ENCODE measurements at places on chromosomes 3 and 15.

DNA sequence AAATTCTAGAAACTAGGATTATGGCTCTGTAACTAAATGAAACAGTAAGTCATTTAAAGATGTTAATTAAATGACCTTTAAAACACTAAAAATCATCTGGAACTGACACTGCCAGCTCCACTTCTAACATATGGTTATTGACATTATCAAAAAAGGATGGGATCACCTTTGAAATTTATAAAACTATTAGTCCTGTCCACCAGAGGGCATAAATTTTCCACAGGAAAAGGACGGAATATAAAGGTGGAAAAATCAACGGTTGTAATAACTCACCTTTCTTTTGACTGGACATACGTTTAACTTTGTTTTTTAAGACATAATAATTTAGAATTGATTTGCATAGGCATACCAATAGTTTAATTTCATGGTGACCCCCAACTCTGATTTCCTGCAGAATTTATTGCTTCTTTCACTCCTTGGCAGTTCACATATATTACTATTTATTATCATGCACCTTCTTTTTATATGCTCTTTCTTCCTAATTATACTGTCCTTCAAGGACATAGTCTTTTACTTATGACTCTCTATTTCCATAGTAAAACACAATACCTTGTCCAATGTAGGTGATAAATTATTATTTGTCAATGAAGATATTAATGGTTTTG is 345.7 kb downstream of the CADM2 start:
- DNase-seq, result no peak

DNA sequence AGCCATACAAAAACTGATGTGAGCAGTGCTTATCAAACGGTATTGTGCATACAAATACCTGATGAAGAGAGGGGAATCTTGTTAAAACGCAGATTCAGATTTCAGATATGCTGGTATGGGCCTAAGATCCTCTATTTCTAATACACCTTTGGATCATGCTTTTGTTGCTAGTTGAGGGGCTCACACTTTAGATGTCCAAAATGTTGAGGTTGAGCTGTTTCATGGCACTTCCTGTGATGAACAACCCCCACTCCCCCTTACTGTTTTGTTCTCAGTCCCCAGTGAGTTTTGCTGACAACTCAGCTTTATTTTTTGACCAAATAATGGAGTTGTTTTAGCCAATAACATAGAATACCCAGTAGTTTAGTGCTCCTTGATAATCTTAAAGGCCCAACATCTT is 53.2 kb downstream of the ROBO2 start:
- DNase-seq, result no peak

GRCh38 chr3:9077029-9077428 is 113.8 kb upstream of the RAD18 start:
- no peak for DNase-seq

DNA sequence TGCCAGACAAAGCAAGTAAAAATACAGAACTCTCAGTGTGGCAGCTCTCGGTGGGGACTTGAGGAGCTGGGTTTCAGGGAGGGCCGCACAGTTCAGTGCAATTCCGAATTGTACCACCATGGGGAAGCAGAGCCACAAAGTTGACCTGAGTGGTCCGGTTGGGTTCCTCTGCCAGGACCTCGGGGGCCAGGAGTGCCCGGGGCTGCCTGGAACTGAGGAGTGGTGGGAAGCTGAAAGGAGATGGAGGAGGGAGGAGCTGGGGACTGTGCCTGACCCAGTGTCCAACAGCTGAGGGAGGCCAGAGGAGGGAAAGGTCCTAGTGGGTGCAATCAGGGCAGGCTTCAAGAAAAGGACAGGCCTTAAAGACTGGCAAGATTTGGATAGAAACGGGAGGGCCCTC is 32.2 kb upstream of the TRH start:
- DNase-seq, result no peak

DNA sequence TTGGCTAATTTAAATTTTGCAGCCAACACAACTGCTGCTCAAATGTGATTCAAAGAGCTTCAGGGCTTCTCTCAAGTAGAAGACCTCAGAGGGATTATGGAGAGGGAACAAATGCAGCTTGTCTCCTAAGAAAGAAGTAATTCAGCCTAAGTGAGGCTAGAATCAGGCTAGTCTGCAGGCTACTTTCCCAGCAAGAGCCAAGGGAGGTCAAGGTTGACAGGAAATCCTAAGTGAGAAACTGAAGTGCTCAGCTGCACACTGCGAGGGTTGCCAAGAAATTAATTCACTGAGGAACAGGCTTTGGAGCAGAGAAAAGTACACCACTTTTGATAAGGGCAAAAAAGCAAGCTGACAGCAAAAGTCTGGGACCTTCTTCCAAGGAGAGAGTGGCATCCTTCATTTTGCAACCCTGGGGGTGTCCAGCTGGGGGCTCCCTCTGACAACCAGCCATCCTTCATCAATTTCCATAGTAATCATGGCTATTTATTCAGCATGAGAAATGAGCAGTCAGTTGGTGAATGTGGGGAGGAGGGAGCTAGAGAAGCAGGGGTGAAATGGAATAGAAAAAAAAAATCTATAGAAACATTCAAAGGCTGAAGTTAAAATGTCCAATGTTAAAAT is 646.4 kb upstream of the ADAMTS9 start:
- DNase-seq, result no peak

- no peak for DNase-seq
Observed at GRCh38 chr15:60223176-60223575, 174.6 kb downstream of the ANXA2 start.

DNA sequence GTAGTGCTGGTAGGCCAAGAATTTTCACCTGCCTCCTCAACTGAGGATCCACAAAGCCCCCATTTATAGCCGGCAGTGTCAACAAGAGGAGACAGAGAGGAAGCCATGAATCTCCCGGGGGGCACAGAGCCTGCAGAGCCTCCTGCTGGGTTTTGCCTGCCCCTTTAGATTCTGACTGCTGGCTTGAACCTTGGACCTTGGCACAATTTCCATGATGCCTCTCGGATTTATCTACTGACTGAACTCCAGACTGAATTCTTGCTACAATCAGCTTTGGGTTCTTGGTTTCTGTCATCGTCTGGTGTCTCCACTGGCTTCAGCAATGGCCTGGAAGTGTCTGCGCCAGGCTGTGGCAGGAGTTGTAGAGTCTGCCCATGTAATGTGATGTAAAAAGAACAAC is 80.7 kb downstream of the GPR156 start:
- no peak for DNase-seq

GRCh38 chr3:121629601-121630000 is 31.1 kb downstream of the HCLS1 start:
- DNase-seq, result no peak

DNA sequence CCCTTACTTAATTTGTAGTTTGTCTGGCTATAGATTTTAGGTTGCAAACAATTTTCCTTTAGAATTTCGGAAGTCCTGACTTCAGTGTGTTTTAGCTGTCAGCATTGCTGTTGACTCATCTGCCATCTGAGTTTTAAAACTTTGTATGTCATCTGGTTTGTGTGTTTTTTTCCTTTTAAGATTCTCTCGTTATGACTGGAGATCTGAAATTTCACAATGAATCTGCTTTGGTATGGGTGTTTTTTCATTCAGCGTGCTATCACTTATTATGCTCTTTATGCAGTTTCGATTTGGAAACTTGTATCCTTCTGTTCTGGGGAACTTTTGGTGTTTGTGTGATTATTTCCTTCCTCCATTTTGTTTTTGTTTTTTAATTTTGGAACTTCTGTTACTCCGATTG is 53.7 kb upstream of the ZNF280D start:
- DNase-seq, result no peak

GRCh38 chr15:101017093-101017754 is 98.1 kb downstream of the LRRK1 start:
- no peak for DNase-seq

DNA sequence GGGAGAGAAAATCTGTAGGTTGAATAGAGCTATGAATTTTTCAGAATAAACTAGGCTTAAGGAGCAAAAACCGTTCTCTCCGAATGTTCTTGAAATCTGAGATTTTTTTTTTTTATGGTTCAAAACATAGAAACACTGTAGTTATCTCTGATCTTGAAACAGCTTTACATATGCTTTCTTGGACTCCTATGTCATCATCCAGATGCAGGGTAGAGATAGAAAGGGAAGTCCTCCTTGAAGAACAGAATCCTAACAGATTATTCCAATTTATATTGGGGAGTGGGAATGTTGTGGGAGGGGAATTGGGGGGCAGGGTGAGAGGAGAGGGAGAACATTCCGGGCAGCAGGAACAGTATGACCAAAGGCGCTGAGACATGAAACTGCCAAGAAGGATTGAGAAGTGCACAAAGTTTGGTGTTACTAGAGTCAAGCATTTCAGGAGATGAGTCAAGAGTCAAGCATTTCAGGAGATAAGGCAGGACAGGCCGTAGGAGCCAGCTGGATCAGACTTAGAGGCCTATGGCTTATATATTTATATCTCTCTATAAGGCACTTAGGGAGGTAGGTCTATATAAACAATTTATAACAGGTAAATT is 21.9 kb upstream of the ST3GAL6 start:
- DNase-seq, result no peak

- no peak for DNase-seq
Observed at GRCh38 chr3:45333549-45333948, 54.8 kb upstream of the LARS2 start.

DNA sequence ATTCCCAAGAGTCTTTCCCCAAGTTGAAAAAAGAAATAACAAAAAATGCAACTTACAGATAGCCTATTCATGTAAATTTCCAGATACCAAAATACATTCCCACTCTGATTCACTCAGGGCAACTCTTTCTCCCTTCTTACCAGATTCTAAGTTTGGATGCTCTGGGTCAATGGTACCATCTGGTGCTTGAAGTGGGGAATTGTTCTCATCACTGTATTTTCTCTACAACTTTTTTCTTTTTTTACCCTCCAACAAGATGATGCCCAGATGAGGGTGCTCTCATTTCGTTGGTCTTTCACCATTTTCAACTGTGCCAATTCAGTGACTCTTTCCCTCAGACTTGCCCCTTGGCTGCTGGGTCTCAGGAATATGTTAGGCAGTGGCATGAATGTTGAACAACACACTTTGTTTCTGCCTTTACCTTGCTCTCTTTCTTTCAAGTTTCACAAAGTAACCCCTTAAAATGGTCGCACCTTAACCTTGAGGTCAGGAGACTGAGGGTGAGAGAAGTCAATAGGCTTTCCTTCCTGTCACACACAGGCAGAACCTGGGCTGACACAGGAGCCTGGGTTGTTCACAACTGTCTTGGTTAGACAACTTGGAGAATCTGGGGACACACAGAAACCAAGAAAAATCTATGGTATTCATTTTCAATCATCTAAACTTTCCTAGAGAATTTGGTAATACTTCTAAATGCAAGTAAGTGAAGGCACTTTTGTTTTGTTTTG is 330.7 kb upstream of the SLCO3A1 start:
- no peak for DNase-seq

- no peak for DNase-seq
Observed at GRCh38 chr3:127964053-127964452, 49.0 kb downstream of the KBTBD12 start.

DNA sequence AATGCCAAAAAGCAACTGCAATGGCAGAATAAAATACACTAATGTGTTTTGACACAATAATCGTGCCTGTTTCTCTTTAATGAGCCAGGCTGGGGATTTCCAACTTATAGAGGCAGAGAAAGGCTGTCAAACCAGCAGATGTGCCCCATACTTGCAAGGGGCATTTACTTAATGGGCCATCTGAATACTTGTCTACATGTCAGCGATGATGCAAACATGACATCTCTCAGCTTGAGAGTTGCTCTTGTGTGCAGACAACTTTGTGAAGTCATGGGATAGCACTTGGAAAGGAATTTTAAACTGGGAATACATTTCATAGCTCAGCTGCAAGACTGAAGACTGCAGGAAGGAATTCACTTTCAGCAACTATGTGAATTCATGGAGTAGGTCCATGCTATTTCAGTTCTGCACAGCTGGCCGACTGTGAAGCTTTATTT is 127.4 kb upstream of the ADAMTS9 start:
- DNase-seq, result no peak

DNA sequence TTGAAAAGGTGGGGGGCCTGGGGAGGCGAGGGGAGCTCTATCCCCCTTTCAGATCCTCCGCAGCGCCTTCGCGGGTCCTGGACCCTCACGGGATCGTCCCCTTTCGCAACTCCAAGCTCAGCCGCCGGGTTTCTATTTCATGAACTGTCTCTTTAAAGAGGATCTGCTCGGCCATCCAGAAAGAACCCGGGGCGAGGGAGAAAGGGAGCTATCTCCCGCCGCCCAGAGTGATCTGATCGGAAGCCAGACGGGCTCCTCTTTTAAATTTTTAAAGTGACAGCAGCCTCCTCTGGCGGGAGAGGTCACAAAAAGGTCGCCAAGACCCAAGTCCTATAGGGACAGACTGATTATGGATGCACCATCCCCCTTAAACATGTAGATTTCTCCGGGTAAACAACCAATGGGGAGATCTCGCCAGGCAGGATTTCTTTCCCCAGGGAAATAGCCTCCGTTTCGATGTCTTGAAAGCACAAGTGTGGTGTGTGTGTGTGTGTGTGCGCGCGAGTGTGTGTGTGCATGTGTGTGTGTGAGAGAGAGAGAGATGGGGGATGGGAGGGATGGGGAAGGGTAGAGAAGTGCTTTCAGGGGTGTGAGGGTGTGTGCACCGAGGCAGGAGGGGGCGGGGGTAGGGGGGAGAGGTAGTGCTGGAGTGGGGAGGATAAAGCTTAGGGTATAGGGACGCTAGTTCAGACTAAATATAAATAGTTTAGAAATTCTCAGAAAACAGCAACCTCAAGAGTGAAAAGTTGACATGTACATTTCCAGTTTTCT is 516.1 kb downstream of the MECOM start:
- DNase-seq, result peak; percentile 9
